ENCODE measurements at places on chromosomes 12 and 14.

GRCh38 chr12:48875944-48876515 is 10.4 kb upstream of the RND1 start:
- DNase-seq = no peak

DNA sequence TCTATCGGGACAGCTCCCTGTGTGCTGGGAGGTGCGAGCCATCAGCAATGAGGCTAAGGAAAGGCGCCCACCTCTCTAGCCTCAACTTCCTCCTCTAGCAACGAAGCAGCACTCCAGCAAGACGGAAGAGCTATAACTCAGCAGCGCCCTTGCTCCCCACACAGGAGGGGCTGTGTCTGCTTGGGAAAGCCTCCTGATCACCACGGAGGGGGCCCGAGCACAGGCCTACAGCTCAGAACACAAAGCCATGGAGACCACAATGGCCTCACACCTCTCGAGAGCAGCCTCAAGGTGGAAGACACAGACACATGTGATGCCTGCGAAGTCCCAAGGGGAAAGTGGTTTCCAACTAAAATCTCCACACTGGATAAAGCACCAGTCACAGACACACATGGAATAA is 60.4 kb downstream of the CDC42BPB start:
- DNase-seq = no peak

- no peak for DNase-seq
Observed at GRCh38 chr14:91742621-91743304, 10.9 kb upstream of the CATSPERB start.

DNA sequence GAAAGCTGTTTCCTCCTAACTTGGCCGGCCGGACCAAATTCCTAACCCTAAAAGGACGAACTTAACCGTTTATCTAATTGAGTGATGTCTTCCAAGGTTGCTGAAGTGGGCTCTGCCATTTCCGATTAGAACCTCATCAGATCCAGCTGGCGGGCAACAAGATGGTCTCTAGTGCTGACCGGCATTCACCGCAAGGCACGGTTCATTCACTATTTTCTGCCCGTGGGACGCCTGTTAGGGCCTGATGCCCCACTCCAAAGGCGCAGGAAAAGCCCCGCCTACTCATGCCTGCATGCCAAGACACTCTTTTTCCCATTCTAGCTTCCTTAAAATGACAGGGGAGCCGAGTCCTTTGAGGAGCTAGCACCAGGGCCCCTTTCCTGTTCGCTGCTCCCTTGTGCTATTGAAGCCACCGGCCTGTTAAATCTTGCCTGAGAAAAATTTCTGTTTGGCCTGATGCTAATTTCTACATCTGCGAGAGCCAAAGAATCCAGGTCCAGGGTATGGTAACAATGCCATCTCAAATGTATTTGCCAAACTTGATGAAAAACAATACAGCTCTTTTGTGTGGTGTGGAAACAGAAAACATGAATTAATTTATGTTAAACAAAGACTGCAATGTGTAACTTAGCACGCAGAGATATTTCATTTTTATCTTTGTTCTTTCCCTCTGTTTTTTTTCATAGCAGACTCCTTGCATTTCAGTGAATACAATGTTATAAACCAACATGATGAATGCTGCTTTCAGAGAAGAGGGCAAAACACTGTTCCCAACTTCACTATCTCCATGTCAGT is 1071.2 kb upstream of the USP15 start:
- no peak for DNase-seq

DNA sequence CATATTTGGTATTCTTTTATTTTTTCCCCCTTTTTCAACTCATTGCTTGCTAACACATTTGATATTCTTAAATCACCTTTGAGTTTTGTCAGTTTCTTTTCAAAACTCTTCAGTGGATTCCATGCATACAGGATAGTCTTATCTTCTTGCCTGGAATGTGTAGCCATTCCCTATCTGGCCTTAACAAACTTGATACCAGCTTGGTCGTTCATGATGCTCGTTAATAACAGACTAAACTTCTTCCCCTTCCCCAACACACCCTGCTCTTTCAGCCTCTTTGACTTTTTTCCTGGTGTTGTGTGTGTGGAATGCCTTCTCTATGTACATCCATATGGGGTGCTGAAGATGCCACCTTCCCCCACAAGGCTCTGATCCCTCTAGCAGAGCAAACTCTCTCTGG is 17.7 kb upstream of the CALM1 start:
- no peak for DNase-seq

GRCh38 chr14:22280497-22281316 is 308.3 kb downstream of the DAD1 start:
- DNase-seq = no peak

DNA sequence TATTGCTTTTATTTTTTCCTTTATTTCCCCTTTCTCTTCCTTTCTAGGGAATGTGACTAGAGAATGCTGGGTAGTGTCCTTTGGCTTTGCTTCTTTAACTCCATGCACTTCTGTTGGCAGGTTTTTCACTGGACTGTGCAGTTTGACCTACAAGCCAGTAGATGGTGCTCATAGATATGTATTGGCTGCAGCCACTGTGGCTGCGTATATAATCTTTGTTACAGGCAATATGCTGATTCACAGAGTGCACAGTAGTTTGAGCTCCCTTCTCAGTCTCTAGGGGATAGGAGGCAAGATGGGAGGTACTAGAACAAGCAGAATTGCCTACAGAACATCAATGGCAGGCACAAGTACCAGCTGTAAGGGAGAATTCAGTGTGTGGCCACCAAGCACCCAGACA is 503.5 kb downstream of the LRFN5 start:
- no peak for DNase-seq

DNA sequence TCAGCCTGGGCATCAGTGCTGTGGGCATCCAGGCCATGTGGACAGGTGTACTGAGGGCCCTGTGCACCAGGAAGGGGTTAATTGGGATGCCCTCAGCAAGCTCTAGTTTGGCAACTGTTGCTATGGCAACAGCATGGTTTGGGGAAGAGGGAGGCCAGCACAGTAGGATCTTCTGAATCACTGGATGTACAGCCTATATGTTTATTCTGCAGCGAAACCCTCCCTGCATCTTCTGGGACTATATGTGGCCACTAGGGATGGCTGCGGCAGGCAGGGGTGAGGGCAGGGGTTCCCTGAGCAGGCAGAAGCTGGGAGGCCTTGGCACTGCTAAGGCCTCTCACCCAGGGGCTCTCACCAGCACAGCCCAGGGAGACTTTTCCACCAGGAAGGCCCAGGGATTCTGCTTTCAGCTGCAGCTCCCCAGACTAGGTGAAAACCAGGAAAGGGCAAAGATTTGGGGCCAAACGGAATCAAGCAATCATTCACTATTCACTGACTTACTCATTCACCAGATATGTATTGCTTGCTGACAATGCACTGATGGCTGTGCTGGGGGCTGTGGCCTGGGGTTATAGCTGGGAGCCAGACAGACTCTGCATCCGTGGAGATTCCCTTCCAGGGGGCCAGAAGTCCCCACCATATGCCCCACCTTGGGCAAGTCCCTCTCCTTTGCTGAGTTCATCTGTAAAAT is 42.8 kb downstream of the IRF2BPL start:
- no peak for DNase-seq

DNA sequence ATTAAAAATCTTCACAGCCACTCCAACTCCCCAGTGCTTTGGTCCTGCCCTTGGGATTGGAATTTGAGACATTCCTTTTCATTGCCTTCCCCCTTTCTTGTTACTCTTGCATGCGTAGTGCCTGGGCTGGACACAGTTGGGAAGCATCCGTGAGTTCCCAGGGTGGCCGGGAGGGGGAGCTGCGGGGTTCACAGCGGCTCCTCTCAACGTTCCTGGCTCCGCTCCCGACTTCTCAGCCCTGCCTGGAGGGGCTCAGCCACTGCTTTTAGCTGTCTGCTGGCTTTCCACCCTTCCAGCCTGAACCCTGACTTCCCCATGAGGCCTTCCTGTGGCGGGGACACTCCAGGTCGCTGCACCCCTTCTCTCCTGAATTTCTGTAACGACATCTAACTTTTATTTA is 3.2 kb downstream of the TEX52 start:
- peak; percentile 9 for DNase-seq

DNA sequence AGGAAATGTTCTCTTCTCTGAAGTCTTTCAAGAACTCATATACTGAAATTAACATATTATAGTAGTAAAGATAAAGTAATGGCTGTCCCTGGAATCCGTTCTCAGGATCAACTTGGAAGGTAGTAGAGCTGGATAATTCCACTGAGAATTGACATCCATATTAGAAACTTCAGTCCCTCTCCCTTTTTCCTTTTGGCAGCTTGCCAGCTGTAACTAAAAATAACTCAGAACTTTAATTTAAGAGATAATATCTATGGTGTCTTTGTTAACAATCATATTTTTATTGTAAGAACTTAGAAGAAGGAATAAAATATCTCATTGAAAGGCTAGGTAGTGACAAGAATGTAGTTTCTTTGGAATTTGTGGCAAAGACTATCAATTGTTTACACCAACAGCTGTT is 61.4 kb upstream of the PLEKHA5 start:
- no peak for DNase-seq

DNA sequence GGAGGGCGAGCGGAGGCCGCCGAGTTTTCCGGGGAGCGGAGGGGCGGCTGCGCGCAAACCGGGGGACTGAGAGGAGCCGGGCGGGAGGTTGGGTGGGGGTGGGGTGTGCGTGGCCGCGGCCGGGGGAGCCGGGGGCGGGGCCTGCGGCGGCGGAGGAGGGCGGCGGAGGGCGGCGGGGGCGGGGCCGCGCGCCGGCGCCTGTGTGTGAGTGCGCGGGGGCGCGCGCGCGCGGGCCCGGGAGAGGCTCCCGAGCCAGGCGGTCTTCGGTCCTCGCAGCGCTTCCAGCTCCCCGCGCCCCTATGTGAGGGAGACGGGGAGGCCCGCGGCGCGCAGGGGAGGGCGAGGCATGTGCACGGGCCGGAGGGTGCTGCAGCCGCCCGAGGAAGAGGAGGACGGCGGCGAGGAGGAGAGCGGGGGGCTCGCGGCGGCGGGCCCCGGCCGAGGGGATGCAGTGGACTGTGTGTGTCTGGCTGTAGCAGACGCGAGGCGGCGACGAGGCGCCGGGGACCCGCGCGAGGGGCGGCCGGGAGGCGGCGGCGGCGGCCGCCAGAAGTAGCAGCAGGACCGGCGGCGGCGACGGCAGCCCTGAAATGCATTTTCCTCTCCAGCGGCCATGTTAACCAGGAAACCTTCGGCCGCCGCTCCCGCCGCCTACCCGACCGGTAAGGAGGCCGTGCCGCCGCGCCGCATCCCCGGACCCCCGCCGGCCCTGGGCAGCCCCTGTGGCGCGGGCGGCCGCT is at the start of gene DYRK2:
TSS of gene DYRK2 (plus strand) at position 225 of the 740 bp plus-strand sequence. CDS start at position 614, 389 bp downstream.
- DNase-seq = peak; percentile 62

- DNase-seq = no peak
Observed at GRCh38 chr12:127270193-127270592, 996.8 kb upstream of the TMEM132C start.

- no peak for DNase-seq
Observed at GRCh38 chr14:60815371-60815770, 80.8 kb downstream of the MNAT1 start.
